GM04504 (cell line): ENCODE measurements at places on chromosomes 3 and 15.

GRCh38 chr3:38163841-38164642 is 1.3 kb upstream of the OXSR1 start:
- no peak for DNase-seq

DNA sequence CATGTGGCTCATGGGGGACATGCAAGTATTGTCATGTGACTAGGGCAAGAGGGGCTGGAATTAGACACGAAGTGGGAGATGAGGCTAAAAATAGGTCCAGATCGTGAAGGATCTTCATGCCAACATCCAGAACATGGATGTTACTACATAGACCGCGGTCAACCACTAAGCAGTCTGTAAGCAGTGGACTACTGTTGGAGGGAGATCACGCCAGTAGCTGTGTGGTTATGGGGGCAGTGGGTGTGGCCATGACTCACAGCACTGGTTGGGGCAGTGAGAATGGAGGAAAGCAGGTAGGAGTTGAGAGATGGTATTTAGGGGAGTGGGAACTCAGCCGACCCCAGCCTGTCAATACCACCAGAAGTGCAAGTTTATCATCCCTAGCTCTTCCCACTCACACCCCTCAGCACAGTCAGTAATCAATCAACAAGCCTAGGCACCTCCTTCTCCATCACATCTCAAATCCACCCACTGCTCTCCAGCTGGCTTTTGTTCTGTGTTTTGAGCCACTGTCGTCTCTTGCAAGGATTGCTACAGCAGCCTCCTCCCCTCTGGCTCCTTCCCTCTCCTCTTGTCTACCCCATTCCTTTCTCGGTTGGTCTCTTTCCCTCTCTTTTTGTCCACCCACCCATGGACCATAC is 107.2 kb upstream of the ABHD17C start:
- no peak for DNase-seq

DNA sequence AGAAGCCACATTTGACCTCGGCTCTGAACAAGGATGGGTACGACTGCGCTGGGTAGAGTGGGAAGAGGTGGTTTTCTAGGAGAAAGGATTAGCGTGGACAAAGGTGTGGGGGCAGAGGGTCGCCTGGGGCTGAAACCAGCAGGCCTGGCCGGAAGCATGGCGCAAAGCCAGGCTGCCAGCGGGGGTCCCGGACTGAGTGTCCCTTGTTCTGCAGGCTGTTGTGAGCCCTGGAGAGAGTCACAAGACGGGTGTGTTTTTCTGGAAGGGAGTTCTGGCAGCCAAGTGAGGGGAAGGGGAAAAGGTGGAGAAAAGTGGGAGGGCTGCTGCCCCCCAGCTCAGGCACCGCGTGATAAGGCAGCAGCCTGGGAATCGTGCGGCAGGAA is 98.5 kb upstream of the MEF2A start:
- no peak for DNase-seq

DNA sequence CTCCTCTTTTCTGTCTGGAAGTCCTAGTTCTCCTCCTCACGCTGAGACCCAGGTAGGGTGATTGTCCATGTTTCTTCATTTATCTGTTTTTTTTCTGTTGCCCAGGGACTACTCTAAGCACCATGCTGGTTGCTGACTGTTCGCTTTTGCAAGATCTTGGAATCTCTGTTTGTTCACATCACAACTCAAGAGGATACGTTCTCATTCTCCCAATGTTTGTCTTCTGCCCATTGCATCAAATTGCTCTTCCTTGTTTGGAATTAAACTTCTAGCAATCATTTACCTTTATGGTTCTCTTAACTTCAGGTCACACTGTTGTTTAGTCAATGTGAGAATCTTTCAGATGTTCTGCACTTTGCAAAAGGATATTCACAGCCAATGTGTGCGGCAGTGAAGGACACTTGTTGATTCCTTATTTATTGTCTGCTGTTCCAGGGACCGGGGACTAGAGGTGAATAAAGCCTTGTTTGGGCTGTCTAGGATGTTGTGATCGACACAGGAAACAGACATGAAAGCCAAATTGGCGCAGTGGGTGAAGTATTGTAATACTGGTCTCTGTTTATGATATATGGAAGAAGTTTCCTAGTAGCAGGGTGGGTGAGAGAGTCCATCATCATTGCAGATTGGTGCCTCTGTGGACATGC is 24.5 kb downstream of the LPP start:
- no peak for DNase-seq

DNA sequence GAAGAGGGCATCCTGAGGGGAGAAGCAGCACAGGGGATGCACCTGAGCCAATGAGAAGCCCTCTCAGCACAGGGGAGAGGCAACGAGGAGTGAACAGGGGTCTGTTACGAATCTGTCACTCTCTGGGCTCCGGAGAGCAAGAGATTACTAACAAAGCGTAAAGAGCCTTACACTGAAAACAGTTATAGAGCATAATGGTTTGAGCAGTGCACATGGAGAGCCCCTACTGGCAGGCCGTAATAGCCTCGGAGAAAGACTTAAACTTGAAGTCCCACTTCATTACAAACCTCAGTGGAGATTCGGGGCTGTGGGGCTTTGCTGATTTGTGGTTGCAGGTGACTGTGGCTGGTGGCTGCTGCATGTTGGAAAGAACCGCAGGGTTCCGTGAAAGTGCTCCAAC is 271.5 kb upstream of the TMC3 start:
- no peak for DNase-seq

GRCh38 chr3:4939276-4939675 is 40.0 kb upstream of the BHLHE40 start:
- DNase-seq, result no peak

DNA sequence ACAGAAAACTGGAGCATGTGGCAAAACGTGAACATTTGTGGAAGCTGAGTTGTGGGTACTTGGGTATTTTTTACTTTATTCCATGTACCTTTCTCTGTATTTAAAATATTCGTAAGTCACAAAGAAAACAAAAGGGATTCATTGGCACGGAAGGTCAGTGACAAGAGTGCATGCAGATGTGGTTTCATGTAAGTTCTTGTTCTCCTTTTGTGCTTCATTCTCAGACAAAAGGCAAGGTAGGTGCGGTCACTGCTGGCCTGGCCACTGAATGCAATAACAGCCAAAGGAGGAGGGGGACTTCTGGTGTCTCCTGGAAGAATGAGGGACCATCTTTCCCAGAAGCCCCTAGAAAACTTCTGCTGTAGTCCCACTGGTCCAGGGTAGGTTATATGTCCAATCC is 200.0 kb upstream of the TOPAZ1 start:
- no peak for DNase-seq

- DNase-seq, result no peak
Measured at GRCh38 chr3:46882377-46883053, 5.0 kb downstream of the PTH1R start.

DNA sequence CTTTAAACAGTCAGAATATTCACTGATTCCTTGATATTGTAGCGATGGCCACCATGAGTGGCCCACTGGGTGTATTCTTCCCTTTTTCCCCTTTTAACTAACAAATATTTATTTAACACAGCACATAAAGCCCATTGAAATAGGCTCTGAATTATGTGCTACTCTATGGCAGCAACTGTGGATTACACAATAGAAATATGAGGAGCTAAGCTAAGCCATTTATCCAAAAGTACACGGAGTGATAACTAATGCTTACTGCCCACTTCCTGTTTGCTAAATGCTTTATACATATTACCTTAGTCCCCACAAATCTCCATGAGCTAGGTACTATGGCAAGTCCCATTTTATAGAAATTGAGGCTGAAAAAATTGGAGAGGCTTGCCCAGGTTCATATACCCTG is 17.9 kb downstream of the ILDR1 start:
- DNase-seq, result no peak

DNA sequence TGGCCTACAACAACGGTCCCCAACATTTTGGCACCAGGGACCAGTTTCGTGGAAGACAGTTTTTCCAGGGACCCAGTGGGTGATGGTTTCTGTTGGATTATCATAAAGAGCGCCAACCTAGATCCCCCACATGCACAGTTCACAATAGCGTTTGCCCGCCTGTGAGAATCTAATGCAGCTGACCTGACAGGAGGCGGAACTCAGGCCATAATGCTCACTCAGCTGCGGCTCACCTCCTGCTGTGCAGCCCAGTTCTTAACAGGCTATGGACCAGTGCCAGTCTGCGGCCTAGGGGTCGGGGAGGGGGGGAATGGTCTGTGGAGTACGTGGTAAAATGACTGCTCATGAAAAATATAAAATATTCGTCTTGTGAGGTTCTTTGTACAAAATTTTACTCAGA is 518.5 kb upstream of the CADM2 start:
- DNase-seq, result no peak

DNA sequence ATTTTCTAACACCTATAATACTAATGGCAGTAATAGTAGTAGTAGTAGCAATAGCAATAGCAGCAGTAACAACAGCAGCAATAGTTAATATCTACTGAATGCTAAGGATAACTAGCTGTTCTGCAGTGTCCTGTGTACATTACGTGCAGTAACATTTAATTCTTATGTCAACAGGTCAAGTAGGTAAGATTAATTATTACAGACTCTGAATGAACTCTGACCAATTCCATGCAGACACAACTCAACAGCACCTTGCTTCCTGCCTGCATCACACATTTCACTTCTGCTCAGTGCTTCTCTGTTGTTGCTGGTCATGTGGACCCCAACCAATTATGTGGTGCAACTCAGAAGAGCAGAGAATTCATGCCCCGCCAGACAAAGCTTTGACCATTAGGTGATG is 39.9 kb upstream of the ARHGEF26 start:
- DNase-seq, result no peak

- peak; percentile 24 for DNase-seq
Measured at GRCh38 chr3:132253262-132253878, 63.8 kb upstream of the ACP3 start.

DNA sequence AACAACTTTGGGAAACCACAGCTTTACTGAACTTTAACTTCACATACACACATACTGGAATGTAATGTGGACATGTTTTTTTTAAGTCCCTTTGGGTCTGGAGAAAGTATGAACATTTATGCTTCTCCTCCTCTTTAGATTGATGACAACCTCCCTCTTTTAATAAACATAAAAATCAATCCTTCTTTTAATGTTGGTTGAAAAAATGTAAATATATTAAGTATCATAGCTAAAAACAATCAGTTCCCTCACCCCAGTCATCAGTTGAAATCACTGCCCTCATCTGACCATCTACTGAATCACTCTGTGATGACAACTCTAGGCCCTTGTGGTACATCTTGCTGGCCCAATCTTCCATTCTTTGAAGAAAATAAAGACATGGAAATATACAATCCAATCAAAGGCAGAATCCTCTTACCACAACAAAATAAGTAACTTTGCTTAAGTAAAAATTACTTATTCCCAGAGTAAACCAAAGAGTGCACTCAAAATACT is 6.4 kb downstream of the AAGAB start:
- no peak for DNase-seq

- DNase-seq, result no peak
Measured at GRCh38 chr3:100396967-100397366, 3.9 kb downstream of the TOMM70 start.

GRCh38 chr3:171809611-171809860 is 747 bp downstream of the PLD1 start:
- no peak for DNase-seq

GRCh38 chr3:106263011-106263410 is 394.2 kb upstream of the CBLB start:
- DNase-seq, result no peak

GRCh38 chr15:95075792-95076677 is 844.7 kb downstream of the MCTP2 start:
- no peak for DNase-seq

GRCh38 chr3:52092271-52092660 is 35.9 kb upstream of the DUSP7 start:
- DNase-seq, result no peak

DNA sequence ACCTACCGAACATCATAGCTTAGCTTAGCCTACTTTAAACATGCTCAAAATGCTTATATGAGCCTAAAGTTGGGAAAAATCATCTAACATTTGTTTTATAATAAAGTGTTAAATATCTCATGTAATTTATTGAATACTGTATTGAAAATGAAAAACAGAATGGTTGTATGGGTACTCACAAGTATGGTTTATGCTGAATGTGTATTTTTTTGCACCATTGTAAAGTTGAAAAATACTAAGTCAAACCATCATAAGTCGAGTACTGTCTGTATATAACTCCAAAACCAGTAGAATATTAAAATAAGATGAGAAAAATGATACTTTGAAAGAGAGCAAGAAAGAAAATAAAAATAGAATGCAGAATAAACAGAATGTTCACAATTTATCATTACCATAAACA is 115.7 kb downstream of the ZNF280D start:
- no peak for DNase-seq

DNA sequence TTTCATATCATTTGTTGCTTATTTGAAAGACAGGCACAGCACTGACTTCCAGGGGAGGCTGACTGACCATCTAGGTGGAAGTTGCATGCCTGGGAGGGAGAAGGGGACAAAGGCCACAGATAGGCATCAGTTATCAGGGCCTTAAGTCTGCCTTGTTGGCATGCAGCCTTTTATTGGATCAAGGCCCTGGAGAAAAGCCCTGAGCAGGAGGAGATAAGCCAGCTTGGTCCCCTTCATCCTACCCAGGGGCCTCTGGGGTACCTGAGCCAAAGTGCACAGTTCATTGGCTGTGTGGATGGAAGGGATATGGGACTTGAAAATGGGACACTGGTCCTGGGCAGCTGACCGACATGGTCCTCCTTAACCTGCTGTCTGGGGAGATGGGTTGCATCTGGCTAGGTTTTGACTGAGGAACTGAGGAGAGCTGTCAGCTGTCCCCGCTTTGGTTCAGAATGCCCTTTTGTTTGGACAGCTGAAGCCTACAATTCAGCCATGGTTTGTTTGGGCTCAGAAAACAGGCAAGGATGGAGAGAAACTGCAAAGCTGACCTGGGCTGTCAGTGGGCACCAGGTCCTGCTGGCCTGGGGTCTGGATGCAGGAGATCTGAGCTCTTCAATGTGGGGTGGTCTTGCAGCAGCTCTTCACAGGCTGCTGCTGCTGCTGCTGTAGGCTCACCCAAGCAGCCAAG is 60.0 kb downstream of the FLNB start:
- DNase-seq, result no peak

- DNase-seq, result no peak
Measured at GRCh38 chr3:150975992-150976368, 3.5 kb upstream of the CLRN1 start.

GRCh38 chr3:53821631-53822121 is 24.5 kb downstream of the CHDH start:
- no peak for DNase-seq

DNA sequence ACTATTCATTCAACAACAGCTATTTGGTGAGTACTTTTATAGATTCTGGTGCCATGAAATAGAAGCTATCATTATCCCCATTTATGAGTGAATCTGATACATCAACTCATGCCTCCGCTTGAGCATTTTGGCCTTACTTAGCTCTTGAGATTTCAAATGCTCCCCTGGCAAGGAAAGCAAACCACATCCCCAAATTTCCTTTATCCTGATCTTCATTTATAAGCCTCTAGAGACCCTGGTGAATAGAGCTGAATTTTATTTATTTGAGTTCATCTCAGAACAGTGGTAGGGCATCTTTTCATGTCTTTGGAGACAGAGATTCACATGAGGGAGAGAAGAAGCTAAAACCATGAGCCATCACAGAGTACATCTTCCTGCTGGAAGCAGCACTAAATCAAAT is 317.2 kb downstream of the SLC9A9 start:
- DNase-seq, result no peak

GRCh38 chr3:16824081-16824696 is 60.6 kb upstream of the PLCL2 start:
- no peak for DNase-seq

- no peak for DNase-seq
Measured at GRCh38 chr15:60394689-60395097, 3.1 kb downstream of the ANXA2 start.
